ENCODE measurements at places on chromosomes 11 and 22.

GRCh38 chr11:64291262-64291751 lies at the start of gene KCNK4:
Gene KCNK4 (plus strand): TSS chr11:64291302. CDS start chr11:64293019, 1,717 bp downstream.
- no peaks in the 10 kb centered on the region for H3K36me3 ChIP-seq
- no peak within 1 kb of the TSS for H3K4me3 ChIP-seq
- H3K27ac ChIP-seq, result no peak within 1 kb of the TSS
- DNase-seq, result no peak
- peaks cover 44% of the 10 kb centered on the region for H3K27me3 ChIP-seq
- peaks cover under 1% of the 10 kb centered on the region for H3K4me1 ChIP-seq

- H3K36me3 ChIP-seq, result no peaks in the 10 kb centered on the region
- no peaks in the 10 kb centered on the region for H3K4me1 ChIP-seq
- no peaks in the 10 kb centered on the region for H3K27me3 ChIP-seq
- DNase-seq, result no peak
These were observed 156.2 kb downstream of the NAV2 start for GRCh38 chr11:19868871-19869270.

- no peaks in the 10 kb centered on the region for H3K36me3 ChIP-seq
- H3K27ac ChIP-seq, result no peak overlapping the region
- no peaks in the 10 kb centered on the region for H3K27me3 ChIP-seq
- no peaks in the 10 kb centered on the region for H3K4me1 ChIP-seq
- H3K4me3 ChIP-seq, result no peak overlapping the region
These were observed 31.5 kb downstream of the TENM4 start for GRCh38 chr11:79409330-79409729.

- H3K27ac ChIP-seq, result no peak overlapping the region
- H3K27me3 ChIP-seq, result no peaks in the 10 kb centered on the region
- no peak for DNase-seq
- peaks cover 78% of the 10 kb centered on the region for H3K36me3 ChIP-seq
- H3K4me1 ChIP-seq, result peaks cover 9% of the 10 kb centered on the region
These were observed 4.3 kb downstream of the INPPL1 start for GRCh38 chr11:72228844-72229231.

DNA sequence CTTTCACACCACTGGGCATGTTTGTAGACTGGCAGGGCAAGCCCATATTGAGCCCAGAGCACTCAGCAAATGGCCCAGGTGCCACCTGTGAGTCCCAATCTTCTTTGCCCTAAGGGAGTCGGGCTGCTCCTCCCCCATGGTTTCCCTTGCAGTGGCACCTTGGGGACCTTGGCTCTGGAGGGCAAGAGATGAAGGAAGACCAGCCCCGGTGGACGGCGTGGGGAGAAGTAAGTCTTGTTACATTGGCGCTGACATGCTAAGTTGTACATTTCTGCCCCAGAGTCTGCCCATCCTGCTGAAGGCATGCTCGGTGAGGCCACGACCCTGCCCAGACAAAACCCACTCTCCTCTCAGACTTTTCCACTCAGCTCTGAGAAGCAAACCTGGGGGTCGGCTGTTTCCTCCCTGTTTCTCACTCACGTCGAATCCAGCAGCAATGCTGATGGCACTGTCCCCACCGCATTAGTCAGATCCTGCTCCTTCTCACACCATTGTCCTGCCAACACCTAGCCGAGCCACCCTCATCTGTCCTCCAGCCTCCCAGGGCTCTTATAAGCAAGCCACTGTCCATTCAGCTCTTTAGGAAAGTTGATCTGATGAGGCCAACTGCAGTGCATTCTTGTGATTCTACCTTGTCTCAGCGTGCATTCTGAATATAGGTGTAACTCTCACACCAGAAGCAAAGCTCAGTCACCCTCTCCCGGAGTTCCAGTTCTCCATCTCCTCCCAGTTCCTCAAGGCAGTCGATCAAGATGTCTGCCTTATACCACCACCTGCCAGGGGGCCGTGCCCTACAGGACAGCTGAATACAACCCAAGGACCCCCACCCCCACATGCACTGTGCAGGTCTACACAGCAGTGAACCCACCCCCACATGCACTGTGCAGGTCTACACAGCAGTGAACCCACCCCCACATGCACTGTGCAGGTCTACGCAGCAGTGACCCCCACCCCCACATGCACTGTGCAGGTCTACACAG lies 827.1 kb downstream of the TBC1D22A start:
- H3K4me3 ChIP-seq, result no peak overlapping the region
- DNase-seq, result no peak
- H3K36me3 ChIP-seq, result no peaks in the 10 kb centered on the region
- no peak overlapping the region for H3K27ac ChIP-seq

DNA sequence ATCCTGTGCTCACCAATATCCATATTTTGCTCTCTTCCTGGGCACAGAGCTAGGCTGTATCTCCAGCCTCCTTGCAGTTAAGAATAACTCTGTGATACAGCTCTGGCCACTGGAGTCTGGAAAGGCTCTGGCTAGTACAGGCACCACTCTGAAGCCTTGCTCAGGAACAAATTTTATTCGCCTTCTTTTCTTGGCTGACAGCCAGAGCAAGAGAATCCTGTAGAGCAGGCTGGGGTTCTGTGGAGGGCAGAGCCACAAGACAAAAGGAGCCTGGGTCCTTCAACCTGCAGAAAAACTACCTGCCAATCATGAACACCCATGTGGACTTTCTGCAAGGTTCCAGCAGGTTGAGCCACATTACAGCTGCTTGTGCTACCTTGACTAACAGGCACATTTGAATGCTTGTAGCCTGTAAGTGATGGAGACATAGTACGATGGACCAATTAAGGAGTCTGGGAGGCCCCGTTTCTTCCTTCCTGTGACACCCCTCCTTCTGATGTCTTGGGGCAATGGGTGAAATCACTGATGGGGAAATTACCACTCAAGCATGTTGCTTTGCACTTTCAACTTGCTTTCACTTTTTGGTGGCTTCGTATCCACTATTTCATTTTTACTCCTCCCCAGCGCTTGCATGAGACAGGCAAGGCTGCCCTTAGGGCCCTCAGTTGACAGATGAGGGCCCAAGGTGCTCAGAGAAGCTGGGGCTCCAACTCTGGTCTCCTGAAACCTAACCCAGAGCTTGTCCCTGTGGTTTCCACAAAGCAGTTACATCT lies 267.2 kb upstream of the SYN3 start:
- H3K4me3 ChIP-seq, result no peak overlapping the region
- H3K27ac ChIP-seq, result no peak overlapping the region
- H3K36me3 ChIP-seq, result no peaks in the 10 kb centered on the region
- DNase-seq, result no peak

DNA sequence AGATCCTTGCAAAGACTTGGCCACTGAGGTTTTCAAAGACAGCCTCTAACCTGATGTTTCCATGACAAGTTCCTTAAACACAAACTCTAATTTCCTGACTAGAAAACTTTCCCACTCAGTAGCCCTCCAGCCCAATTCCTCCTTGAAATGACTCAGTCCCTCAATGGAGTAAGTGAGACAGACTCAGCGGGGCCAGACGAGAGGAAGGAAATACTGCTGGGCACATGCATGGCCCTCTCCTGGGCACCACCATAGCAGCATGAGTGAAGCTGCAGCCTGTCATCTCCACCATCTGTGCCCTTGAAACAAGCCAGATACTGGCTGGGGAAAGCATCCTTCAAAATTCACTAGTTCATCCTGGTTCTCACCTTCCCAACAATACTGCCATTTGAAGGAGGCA lies 76.2 kb upstream of the GDPD4 start:
- no peak for DNase-seq
- no peak overlapping the region for H3K4me3 ChIP-seq
- H3K36me3 ChIP-seq, result no peaks in the 10 kb centered on the region
- H3K27me3 ChIP-seq, result no peaks in the 10 kb centered on the region
- no peak overlapping the region for H3K27ac ChIP-seq
- H3K4me1 ChIP-seq, result no peaks in the 10 kb centered on the region

GRCh38 chr11:114263513-114264170 lies 32.6 kb upstream of the NNMT start:
- H3K27ac ChIP-seq, result no peak overlapping the region
- H3K27me3 ChIP-seq, result peaks cover 3% of the 10 kb centered on the region
- no peak for DNase-seq

DNA sequence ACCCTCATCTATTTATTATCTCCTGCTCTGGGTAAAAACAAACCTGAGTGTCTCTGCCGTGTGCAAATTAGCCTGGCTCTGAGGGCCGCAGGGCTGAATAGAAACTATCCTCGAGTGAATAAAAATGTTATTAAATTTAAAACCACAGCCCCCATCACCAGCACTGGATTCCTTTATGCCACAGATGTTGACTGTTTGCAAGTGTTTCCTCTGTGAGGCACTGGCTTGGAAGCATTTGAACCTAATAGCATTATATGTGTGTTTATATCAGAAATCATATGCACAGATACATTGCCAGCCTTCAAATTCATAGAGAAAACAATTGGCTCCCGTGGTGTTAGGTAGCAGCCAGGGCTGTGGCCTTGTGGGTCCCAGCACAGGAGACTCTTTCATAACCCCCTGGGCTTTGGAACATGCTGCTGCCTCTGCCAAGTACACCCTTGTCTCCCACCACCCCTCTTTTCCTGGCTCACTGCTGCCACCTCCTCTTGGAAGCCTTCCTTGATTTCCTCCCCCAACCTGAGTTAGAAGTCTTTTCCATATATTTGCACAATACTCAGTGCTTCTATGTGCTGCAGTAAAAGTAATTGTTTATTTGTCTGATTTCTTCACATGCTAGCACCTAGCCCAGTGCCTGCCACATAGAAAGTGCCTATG lies 294.4 kb downstream of the DDX10 start:
- H3K27ac ChIP-seq, result no peak overlapping the region
- H3K36me3 ChIP-seq, result no peaks in the 10 kb centered on the region
- H3K27me3 ChIP-seq, result peaks cover 8% of the 10 kb centered on the region
- H3K4me3 ChIP-seq, result no peak overlapping the region
- H3K4me1 ChIP-seq, result peaks cover 2% of the 10 kb centered on the region

DNA sequence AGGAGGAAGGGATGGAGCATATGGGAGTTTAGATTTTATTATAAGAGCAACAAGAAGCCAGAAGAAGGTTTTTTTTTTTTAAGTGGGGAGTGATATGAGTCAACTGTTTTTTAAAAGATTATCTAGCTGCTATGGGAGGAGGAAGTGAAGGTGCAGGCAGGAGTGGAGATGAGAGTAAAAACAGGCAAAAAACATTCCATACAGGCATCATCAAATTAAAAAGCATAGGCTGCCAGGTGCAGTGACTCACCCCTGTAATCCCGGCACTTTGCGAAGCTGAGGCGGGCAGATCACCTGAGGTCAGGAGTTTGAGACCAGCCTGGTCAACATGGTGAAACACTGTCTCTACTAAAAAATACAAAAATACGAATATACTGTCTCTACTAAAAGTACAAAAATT lies 368.4 kb upstream of the MTNR1B start:
- no peak overlapping the region for H3K4me3 ChIP-seq
- no peak for DNase-seq
- no peaks in the 10 kb centered on the region for H3K36me3 ChIP-seq
- H3K27ac ChIP-seq, result no peak overlapping the region
